ENCODE measurements at places on chromosomes 6 and 20.
A peak's percentile ranks its signal among the peaks of the same experiment; 100 is the strongest.

DNA sequence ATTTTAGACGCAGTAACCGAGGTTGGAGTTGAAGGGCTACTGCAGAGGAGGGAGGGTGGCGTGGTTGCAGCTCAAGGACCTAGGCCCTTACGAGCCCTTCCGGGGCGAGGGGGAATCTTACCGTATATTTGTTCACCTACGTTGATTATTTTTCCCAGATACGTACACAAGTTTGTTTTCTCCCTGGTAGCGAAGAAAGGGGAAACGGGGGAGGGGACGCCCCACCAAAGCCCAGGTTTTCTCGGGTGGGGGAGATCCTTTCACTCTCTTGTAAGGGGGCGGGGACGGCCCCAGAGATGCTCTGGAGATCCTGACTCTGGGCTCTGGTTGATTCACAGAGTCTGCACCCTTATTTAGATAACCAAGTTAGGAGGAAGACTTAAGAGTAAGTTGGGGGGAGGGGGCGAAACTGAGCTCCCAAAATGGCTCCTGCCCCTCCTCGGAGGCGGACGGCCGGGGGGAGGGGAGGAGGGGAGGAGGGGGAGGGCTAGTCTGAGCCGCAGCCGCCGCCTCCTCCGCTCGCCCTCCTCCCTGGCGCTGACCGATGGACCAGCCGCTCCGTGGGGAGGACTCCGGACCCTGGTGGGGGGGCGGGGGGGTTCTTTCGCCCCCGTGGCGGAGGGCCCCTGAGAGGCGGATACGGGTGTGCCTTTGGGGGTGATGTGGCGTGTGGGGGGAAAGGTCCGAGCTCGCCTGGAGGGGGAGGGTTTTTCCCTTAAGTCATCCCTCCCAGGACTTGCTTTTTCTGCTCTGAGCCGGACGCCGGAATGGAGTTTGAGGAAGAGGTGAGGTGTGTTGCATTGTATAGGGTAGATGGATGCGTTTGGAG, 2.2 kb downstream of the BRD2 start:
- DNase-seq = peak; percentile 78

- DNase-seq = no peak
Observed at GRCh38 chr6:143185288-143185687, 124.6 kb downstream of the AIG1 start.

GRCh38 chr20:24584538-24585356, 115.3 kb downstream of the SYNDIG1 start:
- no peak for DNase-seq

DNA sequence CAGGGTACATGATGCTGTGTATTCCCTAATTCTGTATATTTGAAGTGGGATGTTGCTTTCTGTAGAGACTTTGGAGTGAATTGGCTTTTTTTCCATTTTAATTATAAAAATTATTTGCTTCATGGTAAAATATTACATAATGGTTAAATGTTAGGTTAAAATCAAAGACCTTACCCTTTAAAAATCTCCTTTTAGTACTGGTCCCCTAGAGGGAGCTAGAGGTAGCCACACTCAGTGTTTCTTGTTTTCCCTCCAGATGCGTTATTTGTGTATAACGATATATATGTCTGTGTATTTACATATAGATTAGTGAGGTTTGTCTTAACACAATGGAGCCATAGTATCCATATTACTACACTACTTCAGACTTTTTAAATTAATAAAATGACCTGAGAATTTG, 146.7 kb downstream of the PLCB4 start:
- no peak for DNase-seq

DNA sequence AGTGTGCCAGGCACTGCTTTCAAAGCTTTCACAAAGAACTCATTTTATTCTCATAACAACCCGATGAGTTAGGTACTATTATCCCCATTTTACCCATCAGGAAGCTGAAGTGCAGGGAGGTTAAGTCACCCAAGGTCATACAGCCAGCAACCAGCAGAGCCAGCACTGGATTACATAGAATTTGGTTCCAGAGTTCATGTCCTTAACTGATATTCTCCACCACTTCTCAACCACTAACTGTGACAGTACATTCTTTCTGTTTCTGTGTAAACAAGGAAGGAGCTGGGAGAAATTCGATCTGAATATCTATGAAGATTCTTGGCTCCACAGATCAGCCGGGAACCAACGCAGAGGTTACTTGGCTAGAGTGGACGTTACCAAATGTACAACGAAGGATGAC, 98.0 kb downstream of the KIF16B start:
- no peak for DNase-seq

GRCh38 chr20:19211661-19212468, 577 bp upstream of the SLC24A3 start:
- no peak for DNase-seq

DNA sequence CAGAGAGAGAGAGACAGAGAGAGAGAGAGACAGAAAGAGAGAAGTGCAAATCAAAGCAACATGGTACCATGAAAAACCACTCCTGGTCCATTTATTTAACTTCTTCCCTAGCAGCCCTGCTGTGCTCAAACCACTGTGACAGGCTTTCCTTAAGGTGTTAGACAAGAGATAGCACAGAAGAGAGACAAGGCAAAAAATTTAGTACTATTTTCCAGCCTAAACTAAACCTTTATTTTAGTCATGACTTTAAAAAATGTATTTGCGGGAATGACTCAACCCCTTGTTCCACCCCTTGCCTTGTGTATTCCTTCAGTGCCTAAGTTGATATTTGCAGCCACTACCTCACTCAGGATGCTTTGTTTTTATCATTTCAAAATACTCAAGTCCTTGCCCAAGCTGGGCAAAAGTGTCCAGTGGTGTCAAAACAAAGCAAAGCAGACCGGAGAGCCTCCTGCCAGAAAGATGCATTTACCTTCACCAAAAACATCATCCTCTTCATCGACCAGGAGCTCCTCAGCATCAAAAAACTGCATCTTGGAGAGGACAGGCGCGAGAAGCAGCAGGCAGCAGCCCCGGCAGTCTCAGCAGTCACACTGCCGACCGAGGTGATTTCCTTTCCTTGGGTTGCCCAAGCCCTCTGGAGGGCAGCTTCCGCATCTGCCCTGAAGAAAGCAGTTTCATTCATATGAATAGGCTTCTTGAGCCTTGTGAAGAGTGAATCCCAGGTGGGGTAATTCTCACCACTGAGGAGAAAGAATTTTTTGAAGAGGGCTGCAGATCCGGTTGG, at the start of gene RIPOR2:
Gene RIPOR2 (minus strand): TSS at position 595 of the 787 bp plus-strand sequence. CDS start 62 bp downstream, at position 533.
- DNase-seq = peak; percentile 45

DNA sequence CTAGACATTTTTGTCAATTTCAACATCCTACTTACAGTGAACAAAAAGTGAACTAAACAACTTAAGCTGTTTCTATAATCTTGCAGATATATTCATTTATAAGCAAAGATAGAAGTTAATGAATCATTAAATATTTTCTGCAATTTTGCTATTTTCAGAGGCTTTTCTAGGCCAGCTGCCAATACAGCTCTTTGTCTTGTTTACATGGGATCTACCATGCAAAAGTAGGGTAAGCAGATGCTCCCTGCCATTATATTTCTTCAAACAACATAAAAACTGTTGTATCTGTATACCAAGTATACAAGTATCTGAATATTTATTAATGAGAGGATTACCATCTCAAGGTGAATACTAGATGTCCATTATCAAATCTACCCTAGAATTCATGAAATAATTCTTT, 15.4 kb downstream of the PNISR start:
- no peak for DNase-seq

- no peak for DNase-seq
Observed at GRCh38 chr20:53800883-53801604, 207.4 kb upstream of the ZNF217 start.

DNA sequence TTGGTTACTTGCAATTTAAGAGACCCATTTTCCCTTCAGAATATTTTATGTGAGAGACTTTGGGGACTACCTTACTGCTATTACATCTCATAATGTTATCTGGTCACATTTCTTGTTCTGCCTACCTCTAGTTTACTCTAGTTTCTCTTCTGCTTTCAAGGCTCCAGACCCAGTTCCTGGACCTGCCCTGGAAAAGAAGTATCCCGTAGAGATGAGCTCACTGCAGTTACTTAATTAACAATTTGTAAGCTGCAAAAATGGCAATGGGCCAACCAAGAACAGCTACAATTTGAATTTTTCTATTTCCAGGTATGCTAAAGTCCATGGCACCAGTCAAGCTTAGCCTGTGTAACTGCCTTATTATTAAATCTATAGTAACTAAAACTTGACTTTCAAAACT, 25.0 kb downstream of the TAB2 start:
- DNase-seq = no peak

GRCh38 chr6:43575105-43575771, 600 bp downstream of the XPO5 start:
- no peak for DNase-seq

GRCh38 chr6:146847426-146847825, 248.7 kb downstream of the ADGB start:
- no peak for DNase-seq

DNA sequence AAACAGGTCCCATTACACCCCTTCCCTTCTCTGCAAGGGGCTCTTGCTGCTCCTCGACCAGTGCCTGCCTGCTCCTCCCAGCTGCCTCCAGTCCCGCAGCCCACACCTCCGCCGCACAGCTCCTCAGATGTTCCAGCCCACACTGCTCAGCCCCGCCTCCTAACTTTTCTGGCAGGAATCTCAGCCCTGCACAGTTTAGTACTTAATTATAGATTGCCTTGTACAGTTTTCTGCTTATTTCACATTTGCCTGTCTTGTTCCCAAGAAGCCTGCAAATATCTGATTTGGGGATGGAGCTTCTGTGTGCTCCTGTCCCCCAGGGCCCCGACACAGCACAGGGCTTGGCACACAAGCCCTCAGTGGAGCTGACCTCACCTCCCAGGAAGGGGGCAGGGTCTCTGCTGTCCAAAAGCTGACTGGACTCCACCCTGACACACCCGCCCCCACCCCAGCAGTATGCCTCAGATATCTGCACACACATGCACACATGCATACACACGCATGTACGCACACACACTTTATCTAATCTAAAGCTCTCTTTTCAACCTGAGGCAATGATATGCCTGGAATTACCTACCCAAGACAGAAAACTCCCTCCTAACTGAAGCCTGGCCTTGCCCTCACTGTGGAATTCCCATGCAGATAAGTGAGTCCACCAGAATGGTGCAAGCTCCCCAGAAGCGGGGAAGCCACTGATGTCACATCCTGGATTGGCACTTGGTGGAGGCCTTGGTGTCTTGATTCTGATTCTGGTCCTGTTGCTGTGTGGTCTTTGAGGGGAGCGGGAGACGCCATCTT, 1.2 kb upstream of the PNPLA1 start:
- no peak for DNase-seq

GRCh38 chr6:157528931-157529653, 148.1 kb downstream of the ZDHHC14 start:
- DNase-seq = no peak

DNA sequence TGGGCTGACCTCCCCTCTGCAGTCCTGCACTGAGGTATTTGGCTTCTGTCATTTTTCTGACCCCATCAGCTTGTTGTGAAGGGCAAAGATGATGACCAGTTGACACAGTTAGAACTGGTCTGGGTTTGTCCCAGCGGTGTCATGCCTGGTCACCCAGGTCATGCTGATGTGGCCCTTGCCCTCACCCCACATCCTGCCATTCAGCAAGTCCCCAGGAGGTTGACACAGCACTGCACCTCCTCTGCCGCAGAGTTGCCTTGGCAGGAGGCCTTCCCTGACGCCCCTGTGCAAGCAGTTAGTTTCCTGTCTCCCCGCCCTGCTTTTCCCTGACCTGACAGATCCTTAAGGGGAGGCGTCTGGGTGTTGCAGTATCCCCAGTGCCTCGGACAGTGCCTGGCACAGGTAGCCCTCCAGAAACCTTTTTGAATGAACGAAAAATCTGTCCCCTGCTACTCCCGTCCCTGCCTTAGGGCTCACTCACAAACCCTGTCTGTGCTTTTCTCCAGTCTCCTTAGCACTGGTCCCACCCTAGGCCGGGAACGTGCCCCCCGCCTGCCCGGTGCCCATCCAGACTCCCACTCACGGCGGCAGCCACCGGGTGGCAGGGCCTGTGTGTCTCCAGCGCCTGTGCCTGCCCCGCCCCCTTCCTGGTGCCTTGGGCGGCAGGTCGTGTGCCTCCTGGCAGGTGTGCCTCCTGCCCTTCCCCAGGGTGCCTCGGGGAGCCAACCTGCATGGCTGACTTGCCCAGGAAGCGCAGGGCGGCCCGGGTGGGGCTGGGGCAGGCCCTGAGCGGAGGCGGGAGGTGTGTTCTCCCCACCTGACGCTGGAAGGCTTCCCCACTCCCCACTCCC, 146.3 kb upstream of the RNF24 start:
- no peak for DNase-seq

- no peak for DNase-seq
Observed at GRCh38 chr6:155915651-155916050, 460.0 kb upstream of the NOX3 start.

DNA sequence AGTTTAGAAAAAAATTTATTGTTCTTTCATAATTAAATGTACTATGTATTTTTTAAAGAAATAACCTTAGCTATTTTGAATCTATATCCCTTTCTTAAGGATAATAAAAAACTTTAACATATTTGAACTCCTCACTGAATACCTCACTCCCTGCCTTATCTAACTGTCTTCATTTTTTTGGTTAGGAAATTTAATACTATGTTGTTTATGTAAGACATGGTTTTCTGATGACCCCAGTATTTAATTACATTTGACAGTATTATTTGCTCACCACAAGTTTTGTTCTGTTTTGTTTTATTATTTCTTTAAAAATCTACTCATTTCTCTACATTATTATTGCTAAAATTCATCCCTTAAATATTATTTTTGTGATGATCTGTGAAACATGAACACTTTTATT, 394.4 kb upstream of the ADGRB3 start:
- DNase-seq = no peak

DNA sequence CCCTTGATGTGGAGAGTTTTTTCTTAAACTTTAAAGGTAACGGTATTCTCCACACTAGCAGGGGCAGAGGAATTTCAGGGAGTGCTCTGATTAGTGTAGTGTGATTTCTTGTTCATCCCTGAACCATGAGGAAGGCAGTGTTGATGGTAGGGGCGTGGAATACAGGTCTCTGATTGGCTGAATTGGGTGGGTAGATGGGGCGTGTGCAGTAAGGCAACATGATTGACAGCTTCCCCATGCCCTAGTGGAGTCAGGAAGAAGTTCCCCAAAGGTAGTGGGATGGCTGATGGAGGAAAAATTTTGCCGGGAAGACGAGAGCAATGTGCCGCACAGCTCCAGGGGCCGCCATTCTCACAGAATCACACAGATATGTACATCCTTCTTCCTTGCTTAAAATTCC, 97.4 kb upstream of the SALL4 start:
- no peak for DNase-seq

DNA sequence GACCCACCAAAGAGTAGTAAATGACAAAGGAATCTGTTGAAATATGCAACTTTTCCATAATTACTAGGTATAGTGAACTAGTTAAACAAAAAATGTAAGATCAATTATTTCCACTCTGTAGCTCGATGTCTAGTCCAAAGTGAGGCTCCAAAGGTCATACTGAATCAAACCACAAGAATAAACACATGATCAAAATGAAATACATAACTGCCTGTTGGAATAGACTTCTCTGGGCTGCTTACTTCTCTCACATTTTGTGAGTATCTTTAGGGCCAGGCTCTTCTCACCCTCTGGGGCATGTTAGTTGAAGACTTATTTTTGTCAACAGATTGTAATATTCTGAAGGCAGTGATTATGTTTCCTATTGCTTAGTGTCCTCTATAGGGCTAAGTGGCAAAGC, 103.7 kb upstream of the TMEM170B start:
- DNase-seq = no peak

All from stimulated activated CD4-positive, alpha-beta T cell treated with anti-CD3 and anti-CD28 coated beads, Interleukin-12 subunit alpha, Interleukin-12 subunit beta, amount 100 ng/mL, for 4 hours (primary cell).